ENCODE measurements at places on chromosomes 11 and 22.

GRCh38 chr11:62122076-62122475, 1.7 kb upstream of the INCENP start:
- no peak for DNase-seq

GRCh38 chr11:9893474-9893873, 229.6 kb downstream of the SWAP70 start:
- DNase-seq, result no peak

GRCh38 chr22:42544686-42545085, 9.1 kb upstream of the SERHL2 start:
- DNase-seq, result no peak

- DNase-seq, result no peak
Measured at GRCh38 chr11:123616505-123617198, 37.8 kb downstream of the SCN3B start.

GRCh38 chr11:68677432-68677831, 6.9 kb upstream of the GAL start:
- no peak for DNase-seq

GRCh38 chr11:114915871-114916805, 237.8 kb downstream of the NXPE2 start:
- DNase-seq, result no peak

DNA sequence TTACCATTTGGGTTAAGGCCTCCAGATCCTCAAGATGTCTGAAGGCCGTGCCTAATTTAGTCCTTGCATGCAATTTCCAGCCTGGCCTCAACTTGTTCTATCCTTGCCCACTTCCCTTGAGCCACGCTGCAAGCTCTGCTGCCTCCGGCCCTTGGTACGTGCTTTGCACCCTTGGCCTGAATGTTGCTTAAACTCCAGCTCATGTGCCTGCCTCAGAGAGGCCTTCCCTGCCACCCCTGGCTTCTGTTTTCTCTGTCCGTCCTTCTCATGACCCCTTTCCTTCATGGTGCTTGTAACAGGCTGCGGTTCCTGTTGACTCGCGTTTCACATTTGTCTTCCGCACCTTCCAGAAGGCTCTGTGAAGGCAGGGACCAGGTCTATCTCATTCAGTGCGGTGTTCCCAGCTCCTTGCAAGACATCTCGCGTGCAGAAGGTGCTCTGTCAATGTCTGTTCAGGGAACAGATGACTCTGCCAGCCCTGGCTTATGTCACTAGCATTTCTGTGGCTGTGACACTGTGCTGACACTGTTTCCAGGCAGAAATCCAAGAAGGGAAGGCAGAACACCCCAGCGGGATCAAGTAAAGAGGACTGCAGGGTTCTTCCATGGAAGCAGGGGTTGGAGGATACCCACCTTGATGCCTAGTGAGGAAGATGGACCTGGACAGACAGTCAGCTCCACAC, 61.8 kb downstream of the FBLN1 start:
- no peak for DNase-seq

DNA sequence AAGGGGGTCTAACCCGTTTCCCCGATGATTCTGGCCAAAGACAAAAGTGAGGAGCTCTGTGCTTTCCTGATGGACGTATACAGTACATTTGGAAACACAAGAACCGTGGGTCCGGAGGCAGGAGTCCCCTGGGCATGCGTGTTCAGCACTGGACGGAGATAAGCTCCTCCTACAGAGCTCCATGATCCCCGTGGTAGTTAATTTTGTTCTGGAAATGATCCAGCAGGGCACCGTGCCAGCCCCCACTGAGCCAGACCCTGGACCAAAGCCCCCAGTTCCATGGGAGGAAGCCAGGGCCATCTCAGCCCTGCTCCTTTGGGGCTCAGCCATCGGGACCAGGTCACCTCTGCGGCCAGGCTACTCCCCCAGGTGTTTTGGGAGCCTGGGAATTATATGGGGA, 83.3 kb downstream of the TRMU start:
- DNase-seq, result no peak
